ENCODE measurements at places on chromosomes 7 and 10. TPM values are rescaled to one million over a fixed set of nuclear protein-coding genes. Genes with fewer than 3 reads are reported as not detected.
A peak's percentile ranks its signal among the peaks of the same experiment; 100 is the strongest.

- no peak for DNase-seq
Observed at GRCh38 chr7:154865984-154866685, 136.8 kb downstream of the PAXIP1 start.

DNA sequence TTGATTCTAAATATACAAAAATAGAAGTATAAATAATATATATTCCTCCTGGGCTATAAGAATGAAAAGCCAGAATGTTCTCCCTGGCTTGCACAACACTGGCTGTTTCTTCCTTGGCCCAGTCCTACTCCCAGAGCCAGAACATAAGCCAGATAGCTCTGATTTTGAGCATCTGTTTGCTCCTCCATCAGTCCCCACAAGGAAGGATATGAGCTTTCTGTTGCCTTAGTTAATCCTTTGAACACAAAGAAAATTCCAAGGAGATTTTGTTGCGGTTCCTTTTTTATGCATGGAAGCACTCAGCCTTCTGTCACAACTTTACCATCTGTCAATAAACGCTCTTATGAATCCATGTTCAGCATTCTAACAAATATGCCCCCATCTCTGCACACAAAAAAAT is 361.8 kb downstream of the IPMK start:
- DNase-seq, result no peak

DNA sequence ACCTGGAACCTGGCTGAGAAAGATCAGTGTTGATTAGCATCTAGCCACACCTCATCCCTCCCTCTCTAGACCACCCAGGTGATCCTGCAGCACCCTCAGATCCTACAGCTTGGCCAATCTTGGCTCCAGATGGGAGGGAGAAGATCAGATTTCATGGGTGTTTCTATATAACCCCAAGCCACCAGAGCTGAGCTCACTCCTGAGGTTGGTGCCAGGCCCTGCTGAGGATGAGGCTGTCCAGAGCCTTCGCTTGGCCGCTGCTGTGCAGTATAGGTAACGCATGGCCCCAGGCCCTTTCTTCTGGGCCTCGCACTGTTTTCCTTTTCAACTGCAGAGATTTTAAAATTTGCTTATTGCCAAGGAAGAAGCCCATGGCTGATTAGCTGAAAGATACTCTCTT is 27.0 kb downstream of the C10orf120 start:
- DNase-seq, result no peak

GRCh38 chr10:127196282-127197153 is at the start of gene INSYN2A:
Gene INSYN2A, minus strand, starts transcription at chr10:127196591. Its CDS starts 20,196 bp downstream, at chr10:127176395.
- peak; percentile 44 for DNase-seq

GRCh38 chr10:82089327-82089726 is 214.3 kb downstream of the NRG3 start:
- DNase-seq, result no peak

TNS3 gene
- total RNA-seq, result 64.3 TPM

FOXI2 gene
- not detected for total RNA-seq

Data from IMR-90 (cell line).